ENCODE measurements at places on chromosomes 13 and 19. TPM values are rescaled to one million over a fixed set of nuclear protein-coding genes. Genes with fewer than 3 reads are reported as not detected.

KRTDAP gene
- not detected for total RNA-seq

CYP2A7 gene
- total RNA-seq = not detected

NCR1 gene
- not detected for total RNA-seq

FBXL3 gene
- total RNA-seq = 70.4 TPM

CLPTM1 gene
- total RNA-seq = 30.1 TPM

PLK5 gene
- total RNA-seq = not detected

SDHAF1 gene
- 9.8 TPM for total RNA-seq

KCTD12 gene
- 244 TPM for total RNA-seq

LRRC63 gene
- 0.13 TPM for total RNA-seq

S1PR5 gene
- total RNA-seq = 0.13 TPM

CD209 gene
- not detected for total RNA-seq

ZNF554 gene
- 2.3 TPM for total RNA-seq

SLC15A1 gene
- not detected for total RNA-seq

SRRM5 gene
- not detected for total RNA-seq

ZNF470 gene
- total RNA-seq = 6.6 TPM

KDELR1 gene
- total RNA-seq = 51.2 TPM

OSCAR gene
- total RNA-seq = not detected

CCL25 gene
- not detected for total RNA-seq

RINL gene
- total RNA-seq = 6.8 TPM

LYL1 gene
- total RNA-seq = 32.2 TPM

PRKCSH gene
- total RNA-seq = 189 TPM

IGSF23 gene
- 0.38 TPM for total RNA-seq

GNG7 gene
- 0.49 TPM for total RNA-seq

GAS6 gene
- total RNA-seq = 210 TPM

MICU2 gene
- 50.5 TPM for total RNA-seq

PCSK4 gene
- 0.32 TPM for total RNA-seq

TEX26 gene
- not detected for total RNA-seq

CDC34 gene
- 109 TPM for total RNA-seq

KLK4 gene
- total RNA-seq = not detected

PLVAP gene
- 11.8 TPM for total RNA-seq

CLEC17A gene
- not detected for total RNA-seq

SHFL gene
- total RNA-seq = 24.3 TPM

KLK8 gene
- under 0.01 TPM for total RNA-seq

CGB3 gene
- total RNA-seq = not detected

SPACA4 gene
- total RNA-seq = not detected

TMEM190 gene
- not detected for total RNA-seq

MAB21L1 gene
- not detected for total RNA-seq

ZNF221 gene
- 3.2 TPM for total RNA-seq

ARHGAP45 gene
- 50.0 TPM for total RNA-seq

CNOT3 gene
- 7.0 TPM for total RNA-seq

DMKN gene
- not detected for total RNA-seq

TYROBP gene
- not detected for total RNA-seq

FCAR gene
- total RNA-seq = not detected

MED26 gene
- total RNA-seq = 3.1 TPM

C19orf73 gene
- 0.65 TPM for total RNA-seq

CLIP3 gene
- total RNA-seq = 0.81 TPM
